ENCODE measurements at places on chromosomes 2 and 18.

DNA sequence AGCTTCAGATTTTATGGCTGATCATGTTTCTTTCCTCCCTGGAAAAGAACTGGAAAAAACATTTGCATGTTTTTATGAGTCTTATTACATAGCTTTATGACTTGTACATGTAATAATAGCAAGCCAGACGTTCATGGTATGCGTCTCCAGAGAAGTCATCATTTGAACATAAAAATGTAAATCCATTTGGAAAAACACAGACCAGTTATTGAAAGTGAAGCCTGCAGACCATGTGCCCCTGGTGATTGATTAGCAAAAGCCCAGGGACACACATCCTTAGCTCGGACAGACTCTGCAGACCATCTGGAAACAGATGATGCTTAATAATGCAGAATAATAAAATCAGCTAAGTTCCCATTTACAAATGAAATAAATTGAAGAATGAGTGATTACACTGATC, 283.1 kb downstream of the TDRD15 start:
- DNase-seq = no peak

DNA sequence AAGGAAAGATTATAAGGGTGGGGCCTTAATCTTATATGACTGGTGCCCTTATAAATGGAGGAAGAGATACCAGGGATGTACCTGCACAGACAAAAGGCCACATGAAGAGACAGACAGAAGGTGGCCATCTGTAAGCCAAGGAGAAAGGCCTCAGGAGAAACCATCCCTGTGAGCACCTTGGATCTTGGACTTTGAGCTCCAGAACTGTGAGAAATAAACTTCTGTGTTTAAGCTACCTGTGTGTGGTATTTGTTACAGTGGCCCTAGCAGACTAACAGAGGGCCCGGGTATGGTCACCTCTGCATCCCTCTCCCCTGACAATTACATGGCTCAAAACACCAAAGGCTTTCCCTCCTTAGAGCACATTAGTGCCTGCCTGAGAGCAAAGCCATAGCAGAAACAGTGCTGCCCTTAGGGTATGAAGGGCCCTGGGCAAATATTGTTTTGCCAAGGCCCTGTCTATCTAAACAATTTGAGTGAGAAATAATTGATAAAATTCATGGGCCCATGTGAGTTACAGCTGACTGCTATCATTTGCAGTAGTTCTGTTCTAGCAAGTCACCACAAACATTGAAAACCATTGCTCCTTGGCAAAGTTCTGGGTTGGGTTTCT, 109.3 kb upstream of the MYCN start:
- DNase-seq = no peak

DNA sequence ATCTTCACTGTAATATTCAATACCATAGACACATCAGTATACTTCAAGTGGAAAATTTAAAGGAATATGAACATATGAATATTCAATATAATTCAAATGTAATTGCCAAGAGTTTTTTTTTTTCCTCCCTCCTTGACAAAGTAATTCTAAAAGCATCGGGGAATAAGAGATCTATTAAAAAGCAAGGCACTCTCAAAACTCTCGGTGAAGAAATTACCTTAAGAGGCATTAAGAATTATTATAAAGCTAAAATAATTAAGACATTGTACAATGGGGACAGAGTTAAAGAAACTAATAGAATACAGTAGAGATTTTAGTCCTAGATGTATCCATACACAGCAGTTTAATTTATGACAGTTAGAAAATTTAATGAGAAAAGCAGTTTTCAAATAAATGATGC, 390.0 kb upstream of the SLC8A1 start:
- no peak for DNase-seq

DNA sequence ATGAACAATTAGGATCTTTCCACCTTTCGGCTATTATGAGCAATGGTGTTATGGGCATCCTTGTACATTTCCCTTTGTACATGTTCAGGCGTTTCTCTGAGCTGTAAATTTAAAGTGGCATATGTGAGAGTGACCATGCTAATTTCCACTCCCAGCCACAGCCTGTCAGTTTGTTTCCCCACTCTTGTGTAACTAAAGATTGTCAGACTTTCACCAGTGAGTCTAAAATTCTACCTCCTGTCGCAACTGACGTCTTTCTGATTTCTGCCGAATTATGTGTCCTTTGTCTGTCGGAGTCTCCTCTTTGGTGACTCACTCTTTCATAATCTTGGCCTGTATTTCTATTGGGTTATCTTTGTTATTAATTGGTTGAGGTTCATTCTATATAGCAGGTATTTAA, 50.7 kb downstream of the TRAPPC12 start:
- DNase-seq = no peak

DNA sequence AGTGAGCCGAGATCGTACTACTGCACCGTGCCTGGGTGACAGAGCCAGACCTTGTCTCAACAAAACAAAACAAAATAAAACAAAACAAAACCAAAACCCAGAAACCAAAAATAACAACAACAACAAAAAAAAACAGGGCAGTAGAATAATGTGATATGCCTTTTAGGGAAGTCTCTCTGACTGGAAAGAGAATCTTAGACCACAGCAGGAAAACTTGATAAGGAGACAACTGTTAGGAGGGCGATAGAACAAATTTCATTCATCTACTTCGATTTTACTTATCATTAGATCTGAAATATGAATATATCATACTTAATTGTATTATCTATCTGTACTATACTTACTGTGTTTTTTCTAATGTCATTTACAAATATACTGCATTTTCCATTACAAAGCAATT, 109.0 kb upstream of the CNTNAP5 start:
- no peak for DNase-seq
